Motor neuron (in vitro differentiated cells): ENCODE measurements at places on chromosomes 13 and 19.

- ATAC-seq, result no peak
These were observed 275.8 kb upstream of the TSHZ3 start for GRCh38 chr19:31625056-31625455.

DNA sequence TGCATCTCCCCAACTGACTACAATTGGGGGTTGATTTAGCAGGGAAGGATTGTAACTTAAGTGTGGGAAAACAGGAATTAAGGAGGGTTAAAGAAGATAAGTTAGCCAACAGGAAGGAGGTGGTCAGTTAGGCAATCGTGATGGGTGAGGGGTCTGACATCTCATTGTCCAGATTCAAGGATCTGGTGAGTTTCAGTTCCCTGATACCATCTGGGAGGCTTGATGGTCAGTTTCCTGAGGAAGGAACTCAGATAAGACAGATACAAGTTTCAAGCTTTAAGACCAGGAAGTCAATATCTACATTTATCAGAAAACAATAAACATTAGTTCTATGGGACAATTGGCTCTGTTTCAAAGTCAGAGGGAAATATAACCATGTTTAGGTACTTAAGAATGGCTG is 601.8 kb downstream of the SLITRK6 start:
- no peak for ATAC-seq

- no peak for ATAC-seq
These were observed 16.8 kb upstream of the RAB20 start for GRCh38 chr13:110578363-110578762.

- ATAC-seq, result no peak
These were observed 5.6 kb upstream of the TMEM147 start for GRCh38 chr19:35539850-35540249.

GRCh38 chr13:28031220-28031895 is 42.9 kb upstream of the URAD start:
- no peak for ATAC-seq

- peak; percentile 46 for ATAC-seq
These were observed 23.5 kb upstream of the SLC15A1 start for GRCh38 chr13:98775844-98776598.

DNA sequence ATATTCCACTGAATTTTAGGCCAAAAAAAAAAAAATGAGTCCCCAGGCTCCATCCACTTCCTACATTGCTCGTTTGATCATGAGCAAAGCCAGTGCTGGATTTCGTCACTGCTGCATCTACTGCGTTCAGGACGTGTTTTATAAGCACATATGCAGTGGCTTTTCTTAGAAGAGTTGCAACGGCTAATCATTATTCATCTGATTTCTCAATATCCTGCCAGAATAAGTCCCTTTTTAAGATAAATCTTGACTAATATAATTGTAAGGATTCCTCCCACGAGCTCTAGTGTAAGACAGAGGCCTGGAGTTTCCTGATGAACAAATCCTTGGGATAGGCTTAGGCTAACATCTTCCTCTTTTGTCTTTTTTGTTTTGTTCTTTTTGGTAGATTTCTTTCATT is 19.5 kb downstream of the FAM124A start:
- ATAC-seq, result peak; percentile 18

GRCh38 chr19:27767234-27767633 is 1445.7 kb downstream of the UQCRFS1 start:
- ATAC-seq, result no peak

DNA sequence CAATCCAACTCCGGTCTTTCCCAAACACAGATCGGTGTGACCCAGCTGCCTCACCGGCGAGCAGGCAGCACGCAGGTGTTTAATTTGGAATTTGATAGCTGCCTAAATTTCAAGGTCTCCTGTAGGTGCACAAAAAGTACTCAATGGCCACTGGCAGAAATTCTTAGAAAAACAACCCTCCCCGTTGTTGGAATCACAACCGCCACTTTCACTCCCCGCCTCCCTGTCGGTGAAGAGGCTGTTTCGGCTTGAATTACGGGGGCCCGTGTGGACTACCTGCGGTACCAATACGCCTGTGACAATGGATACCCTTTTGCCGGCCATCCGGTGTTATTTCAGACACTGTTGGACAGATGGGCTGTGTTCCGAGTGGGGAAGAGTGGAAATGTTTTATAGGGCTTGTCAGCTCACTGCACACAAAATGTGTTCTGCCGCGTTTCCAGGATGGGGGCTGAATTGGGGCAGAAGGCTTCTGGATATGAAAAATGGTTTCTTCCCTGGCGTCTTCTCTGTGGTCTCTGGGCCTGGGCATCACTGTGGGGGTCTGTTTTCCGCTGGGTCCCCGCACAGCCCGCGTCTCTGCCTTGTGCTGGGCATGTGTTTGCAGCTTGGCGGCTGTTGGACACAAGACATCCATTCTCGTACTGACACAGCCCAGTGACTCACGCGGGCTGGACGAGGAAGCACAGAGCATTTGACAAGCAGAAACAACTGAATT is 45.4 kb downstream of the ZIC5 start:
- ATAC-seq, result peak; percentile 70

GRCh38 chr13:48545608-48546007 is 12.7 kb upstream of the RCBTB2 start:
- no peak for ATAC-seq
